ENCODE measurements at places on chromosomes 6 and 20.

- no peak for DNase-seq
Observed at GRCh38 chr20:50595988-50596693, 86.0 kb downstream of the PTPN1 start.

GRCh38 chr20:8527998-8528723, 396.1 kb downstream of the PLCB1 start:
- no peak for DNase-seq

- DNase-seq = no peak
Observed at GRCh38 chr6:136501514-136501913, 48.7 kb downstream of the MAP7 start.

DNA sequence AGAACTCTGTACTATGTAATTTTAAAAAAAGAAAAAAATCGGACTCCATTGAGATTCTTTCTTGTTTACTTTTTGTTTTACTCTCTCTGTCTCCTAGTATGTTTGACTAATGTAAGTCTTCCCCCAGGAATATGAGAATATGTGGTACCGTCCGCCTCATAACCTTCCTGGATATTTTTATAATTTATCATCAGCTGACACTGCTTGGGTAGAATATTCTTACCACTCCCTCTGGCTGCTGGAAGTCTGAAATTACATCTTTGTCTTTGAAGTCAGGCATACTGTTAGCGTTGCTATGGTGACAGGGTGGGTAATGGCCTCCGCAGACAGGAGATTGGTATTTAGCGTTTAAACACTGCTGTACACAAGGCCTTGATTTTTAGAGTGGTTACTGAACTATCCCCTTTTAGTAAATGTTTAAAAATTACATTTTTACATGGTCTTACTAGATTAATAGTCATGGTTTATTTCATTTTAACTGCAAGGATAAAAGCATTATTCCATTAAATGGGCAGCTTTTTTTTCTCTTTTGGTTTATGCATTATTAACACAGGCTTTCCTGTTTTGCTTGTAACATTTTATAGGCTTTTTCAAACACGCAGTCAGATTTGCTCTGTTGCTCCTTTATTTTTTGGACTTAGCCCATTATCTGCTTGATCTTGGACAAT, 176.4 kb downstream of the ARID1B start:
- no peak for DNase-seq

DNA sequence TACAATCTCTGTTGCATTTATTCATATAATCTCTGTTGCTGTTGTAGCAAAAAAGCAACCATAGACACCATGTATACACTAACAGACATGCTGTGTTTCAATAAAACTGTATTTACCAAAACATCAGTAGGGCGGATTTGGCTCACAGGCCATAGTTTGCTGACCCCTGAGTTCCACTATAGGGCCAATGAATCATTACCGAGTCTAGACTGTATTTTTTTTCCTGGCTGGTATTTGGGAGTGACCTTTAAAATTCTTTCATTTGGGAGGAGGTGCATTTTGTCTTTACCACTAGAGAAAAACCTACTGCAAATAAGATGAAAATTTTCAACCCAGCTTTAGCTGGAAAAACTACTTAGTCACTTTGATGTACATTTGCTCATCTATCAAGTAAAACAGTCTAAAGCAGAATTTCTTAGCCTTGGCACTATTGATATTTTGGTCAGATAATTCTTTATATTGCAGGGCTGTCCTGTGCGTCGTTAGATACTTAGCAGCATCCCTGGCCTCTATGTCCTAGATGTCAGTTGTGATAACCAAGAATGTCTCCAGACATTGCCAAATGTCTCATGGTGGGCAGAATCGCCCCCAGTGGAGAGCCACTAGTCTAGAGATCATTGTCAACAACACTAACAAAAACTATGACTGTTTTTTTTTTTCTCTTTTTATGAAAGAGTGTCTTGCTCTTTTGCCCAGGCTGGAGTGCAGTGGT, 39.5 kb downstream of the DCBLD1 start:
- DNase-seq = no peak

DNA sequence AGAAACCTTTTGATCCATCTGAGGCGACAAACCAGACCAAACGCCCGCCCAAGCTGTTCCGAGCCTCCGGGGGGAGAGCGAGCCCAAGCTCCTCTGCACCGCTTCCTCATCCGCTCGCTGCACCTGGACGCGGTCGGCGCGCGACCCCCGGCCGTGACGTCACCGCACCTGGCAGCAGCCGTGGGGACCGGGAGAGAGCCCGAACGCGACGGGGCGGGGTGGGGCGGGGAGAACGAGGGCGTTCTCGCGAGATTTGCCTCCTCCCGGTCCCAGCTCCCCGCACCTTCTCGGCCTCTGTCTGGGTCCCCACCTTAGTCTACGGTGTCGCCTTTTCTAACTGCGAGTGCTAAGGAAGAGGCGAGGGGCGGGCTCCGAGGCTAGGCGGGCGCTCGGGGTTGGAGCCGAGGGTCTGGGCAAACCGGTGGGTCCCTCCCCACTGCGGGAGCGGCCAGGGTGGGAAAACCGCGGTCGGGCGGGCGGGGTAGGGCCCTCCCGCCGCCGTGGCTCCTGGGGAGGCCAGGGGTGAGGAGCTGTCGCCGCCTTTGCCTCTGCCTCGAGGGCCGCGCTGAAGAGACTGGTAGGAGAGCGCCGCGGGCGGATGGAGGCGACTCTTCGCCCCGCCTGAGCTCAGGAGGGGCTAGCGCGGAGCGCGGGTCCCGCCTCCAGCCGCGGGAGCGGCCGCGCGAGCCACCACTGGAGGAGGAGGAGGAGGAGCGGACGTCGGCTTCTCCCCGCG, at the start of gene CD2AP:
Gene CD2AP, plus strand, starts transcription at position 293 of the 736 bp plus-strand sequence. CDS start 456 bp downstream, outside the sequence.
- peak; percentile 89 for DNase-seq

GRCh38 chr20:17952692-17953684, 15.6 kb downstream of the SNX5 start:
- no peak for DNase-seq

DNA sequence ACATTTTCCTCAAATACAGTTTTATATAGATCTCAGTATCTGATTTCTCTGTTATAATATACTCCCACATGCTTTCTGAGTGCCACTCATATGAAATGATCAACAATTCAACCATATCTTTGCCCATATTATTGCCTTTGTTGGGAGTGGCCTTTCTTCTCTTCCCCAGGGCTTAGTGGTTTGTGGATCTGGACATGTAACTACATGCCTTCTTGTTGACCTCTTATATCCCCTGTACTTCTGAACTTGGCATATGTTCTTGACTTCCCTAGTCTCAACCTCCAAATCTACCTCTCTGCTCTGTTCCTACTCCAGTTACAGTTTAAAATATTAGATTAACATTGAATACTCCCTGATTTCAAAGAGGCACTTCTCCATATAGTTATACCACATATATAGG, 34.3 kb upstream of the PRIM2 start:
- DNase-seq = no peak

All from stimulated activated naive CD4-positive, alpha-beta T cell treated with Interleukin-2 at 50 U/mL for 16 hours (primary cell).